ENCODE measurements at places on chromosomes 3 and 15.

DNA sequence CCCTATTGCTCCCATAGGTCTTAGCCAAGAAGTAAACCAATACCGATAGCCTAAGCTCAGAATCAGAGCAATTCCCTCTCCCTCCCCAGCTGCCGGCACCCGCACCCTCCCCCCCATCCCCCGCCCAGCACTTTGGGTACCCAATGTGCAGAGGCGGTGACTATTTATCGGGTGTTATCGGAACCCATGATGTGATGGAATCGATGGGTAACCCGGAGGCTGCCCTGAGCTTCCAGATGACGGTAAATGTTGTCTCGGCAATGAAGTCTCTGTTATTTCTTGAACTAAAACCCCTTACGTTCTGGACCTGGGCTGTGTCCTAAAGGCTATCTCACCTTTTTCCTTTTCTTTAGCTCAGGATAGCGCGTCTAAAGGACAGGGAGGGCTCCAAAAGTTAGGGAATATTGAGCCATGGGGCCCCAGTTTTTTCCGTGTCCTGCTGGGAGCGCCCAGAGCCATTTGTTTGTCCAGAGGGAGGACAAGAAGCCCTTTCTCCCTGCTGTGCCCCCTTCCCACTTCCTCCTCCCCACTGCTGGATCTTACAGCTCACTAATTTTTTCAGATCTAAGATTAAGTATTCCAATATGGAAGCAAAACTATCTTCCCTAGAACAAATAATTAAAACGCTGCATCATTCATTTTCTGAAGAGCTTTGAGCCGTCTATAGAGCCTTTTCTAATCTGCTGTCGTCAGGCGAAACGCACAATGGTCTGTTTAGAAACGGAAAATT lies 1.5 kb downstream of the SLITRK3 start:
- no peak for DNase-seq

DNA sequence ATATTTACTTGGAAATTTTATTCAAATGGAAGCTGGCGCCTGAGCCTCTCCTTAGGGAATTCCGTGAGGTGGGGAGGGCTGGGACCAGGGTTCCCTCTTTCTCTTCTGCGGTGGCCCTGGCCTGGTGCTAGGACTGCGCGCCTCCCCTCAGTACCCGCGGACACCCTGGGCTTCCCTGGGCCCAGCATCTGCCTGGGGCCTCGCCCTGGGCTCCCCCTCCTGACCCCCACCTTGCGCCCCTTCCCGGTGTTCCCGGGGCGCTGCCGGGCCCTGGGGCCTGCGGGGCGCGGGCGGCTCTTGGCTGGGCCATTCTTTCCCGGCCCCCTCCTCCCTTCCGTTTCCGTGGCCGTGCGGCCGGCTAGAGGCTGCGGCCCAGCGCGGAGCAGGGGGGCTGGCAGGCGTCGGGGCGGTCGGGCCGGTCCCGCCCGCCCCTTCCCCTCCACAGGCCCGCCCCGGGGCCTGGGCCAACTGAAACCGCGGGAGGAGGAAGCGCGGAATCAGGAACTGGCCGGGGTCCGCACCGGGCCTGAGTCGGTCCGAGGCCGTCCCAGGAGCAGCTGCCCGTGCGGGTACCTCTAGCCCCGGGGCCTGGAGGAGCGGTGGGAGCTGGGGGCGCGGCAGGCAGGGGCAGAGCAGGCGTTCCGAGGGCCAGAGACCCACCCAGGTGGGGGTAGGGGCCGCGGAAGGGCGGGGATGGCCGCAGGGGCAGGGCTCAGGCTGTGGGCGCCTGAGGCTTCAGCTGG lies at the start of gene FES:
Gene FES (plus strand): TSS at position 529 of the 743 bp plus-strand sequence. CDS start 542 bp downstream, outside the sequence.
- no peak for DNase-seq

DNA sequence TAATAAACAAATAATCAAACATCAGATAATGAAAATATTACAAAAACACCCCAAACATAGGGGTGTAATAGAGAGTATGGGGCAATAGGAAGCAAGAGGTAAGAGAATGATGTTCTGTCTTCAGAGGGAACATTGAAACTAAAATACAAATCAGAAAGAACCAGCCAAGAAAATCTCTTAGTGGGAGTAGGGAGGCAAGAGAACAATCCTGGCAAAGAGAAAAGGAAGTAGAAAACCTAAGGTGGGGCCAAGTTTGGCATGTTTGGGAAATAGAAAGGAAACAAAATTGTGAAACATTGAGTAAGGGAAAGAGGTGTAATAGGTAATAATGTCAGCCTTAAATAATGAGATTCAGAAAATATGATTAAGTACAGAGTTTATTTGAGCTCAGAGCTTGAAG lies 467.1 kb downstream of the RBMS3 start:
- no peak for DNase-seq

DNA sequence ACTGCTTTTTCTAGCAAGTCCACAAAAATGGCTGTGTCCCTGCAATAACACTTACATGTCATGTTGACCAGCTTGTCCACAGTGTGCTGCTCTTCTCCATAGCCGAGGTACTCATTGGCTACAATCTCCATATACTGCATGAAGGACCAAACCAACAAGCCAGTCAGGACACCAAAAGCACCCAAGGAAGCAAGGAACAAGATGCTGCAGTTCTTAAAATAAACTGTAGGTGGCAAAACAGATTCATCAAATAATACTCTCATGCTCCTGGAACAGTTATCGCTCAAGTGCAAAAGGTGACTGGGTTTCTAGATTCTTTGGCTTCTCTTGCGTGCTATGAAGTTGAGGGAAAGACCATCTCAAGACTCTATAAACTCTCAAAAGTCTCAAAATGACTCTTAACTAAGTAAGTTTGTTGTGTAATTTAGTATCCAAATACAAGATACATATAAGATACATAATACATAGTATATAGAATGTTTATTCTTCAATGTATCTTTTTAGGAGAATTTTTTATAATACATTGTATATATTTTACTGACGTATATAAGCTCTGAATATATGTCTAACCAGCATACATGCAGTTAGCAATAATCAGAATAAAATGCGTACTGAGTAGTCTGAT lies 57.0 kb downstream of the NEK10 start:
- peak; percentile 75 for DNase-seq

GRCh38 chr3:160893207-160893606 lies 137.2 kb downstream of the PPM1L start:
- no peak for DNase-seq

DNA sequence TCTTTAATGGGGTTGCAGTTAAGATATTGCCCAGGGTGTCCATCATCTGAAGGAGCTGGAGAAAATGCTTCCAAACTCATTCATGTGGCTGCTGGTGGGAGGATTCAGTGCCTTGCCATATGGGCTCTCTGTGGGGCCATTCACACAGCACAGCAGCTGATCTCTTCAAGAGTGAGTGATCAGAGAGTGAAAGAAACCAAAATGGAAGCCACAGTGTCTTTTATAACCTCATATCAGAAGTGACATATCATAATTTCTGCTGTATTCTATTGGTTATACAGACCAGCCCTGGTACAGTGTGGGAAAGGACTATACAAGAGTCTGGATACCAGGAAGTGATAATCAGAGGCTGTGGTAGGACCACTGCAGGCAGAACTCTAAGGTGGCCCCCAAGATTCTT lies 33.6 kb downstream of the HHLA2 start:
- no peak for DNase-seq

- DNase-seq = no peak
Measured at GRCh38 chr3:134802428-134803050, 7.5 kb downstream of the EPHB1 start.

DNA sequence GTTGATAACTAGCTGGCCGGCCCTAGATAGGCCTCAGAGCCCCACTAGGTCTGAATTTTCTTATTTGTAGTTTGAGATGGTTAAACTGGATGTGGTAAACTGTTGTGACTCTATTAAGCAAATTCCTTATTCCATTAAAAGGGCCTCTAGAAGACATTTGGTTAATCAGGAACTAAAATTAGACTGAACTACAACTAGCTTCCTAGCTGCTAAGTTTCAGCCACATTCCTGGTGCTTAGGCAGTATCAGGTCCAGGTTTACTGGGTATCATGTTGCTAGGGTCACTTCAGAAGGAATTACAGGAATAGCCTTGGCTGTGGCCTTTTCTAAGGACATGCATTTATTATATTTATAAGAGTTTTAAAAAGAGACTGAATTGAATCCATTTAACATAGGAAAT lies 136.3 kb downstream of the PLD1 start:
- DNase-seq = no peak

DNA sequence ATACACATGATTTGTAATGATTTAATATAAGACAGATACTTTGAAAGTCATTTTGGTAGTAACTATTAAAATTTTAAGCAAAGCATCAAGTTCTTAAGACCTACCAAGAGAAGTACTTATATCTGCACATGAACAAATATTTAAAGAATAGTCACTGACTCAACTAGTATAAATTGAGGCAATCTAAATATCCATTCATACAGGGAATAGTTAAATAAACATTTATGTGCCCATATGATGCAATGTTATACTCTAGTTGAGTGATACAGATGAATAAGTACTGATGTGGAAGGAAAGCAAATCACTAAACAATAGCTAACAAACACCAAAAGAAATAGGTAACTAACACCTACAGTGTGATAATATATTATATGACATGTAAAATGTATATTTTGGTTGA lies 527.7 kb downstream of the EPHA3 start:
- no peak for DNase-seq

DNA sequence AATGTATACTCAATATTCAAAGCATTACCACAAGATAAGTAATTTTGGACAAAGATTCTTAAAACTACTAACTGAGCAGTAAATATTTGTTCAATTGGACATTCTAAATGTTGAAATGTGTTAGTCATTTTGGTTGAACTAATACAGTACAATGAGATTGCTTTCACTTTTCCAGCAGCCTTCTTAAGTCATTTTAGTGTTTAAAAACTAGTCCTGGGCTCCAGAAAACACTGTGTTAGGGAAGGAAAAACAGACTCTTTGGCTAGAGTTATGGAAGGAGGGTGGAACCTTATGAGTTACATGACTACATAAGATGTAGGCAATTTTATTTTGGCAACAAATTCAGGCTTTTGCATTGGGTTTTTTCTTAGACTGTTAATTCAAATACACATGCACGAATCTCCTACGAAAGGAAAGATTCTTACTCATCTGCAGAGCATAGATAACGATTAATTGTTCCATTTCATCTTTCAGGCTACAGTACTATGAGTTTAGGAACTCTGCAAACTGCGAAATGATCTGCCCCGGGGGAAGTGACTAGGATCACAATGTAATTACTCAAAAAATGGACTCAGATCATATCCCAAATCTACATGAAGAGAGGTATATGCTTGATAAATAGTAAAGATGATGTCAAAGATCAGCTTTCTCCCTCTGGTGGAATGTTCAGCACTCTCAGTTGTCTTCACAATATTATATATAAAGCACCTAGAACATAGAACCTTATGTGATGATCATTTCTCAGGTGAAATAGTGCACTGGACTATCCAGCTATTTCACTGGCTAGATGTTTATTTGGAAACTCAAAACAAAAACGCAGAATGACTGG lies 492.8 kb upstream of the MDFIC2 start:
- no peak for DNase-seq

DNA sequence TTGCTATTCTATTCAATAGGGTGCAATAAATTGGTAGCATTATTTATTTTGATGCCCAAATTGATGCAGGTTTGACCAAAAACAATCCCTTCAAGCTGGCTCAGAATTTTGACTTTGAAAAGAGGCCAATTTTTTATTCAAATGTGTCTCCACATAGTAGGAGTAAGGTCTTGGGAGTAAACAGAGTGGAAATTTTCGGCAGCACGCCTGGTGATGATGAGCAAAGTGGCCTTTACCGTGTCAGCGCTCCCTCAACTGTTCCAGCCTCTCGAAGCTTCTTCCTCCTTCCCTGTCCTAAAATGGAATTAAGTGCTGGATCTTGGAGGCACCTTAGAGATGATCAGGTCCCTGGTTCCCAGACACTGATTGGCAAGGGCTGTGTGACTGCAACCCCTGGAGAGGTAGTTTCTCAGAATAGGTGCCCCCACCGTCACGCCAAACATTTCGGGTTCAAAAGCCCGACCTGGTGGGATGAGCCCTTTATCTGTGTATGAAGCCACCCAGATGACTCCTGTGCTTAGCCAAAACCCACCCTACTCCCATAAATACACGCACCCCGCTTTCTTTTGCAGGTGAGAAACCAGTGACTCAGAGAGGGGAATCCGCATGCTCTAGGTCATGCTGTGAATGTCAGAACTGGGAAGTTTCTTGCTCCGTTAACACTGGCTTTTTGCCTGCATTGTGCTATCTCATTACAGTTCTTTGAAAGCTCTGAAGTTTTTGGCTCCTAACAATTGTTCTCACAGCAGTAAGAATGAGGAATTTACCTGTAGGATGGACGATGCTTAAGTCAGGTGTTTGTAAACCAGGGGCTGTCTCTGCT lies 89.1 kb downstream of the CRYGS start:
- no peak for DNase-seq

GRCh38 chr15:56088389-56088788 lies 95.0 kb upstream of the NEDD4 start:
- no peak for DNase-seq

- DNase-seq = no peak
Measured at GRCh38 chr3:71973274-71974030, 188.5 kb upstream of the PROK2 start.

- peak; percentile 91 for DNase-seq
Measured at GRCh38 chr15:70062321-70062956, 35.3 kb downstream of the TLE3 start.

- DNase-seq = no peak
Measured at GRCh38 chr3:186150041-186150830, 41.3 kb upstream of the ETV5 start.

- DNase-seq = no peak
Measured at GRCh38 chr3:56800832-56801661, 702 bp downstream of the ARHGEF3 start.

GRCh38 chr3:129112308-129113052 lies 9.1 kb downstream of the RAB43 start:
- no peak for DNase-seq

GRCh38 chr3:22296601-22297000 lies 545.6 kb upstream of the ZNF385D start:
- DNase-seq = peak; percentile 1

- DNase-seq = no peak
Measured at GRCh38 chr15:90043530-90044010, 42.4 kb downstream of the ZNF710 start.

GRCh38 chr3:64344721-64345207 lies 119.5 kb upstream of the PRICKLE2 start:
- DNase-seq = no peak

DNA sequence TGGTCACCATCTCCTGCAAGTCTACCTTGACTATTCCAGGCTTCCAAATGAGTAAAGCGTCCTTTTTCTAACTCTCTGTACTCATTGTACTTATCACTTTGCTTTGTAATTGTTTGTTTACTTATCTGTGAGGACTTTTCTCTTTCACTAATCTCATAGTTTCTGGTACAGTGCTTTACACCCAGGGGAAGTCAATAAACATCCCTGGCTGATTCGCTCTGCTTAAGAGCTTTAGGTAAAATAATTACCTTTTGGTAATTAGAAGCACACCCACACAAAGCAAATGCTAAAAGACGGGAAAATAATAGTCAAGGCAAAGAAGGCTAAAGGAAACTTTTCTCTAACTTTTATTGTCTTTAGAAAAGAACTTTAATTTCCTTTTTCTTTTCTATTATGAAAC lies 466.9 kb upstream of the ROBO1 start:
- no peak for DNase-seq

- no peak for DNase-seq
Measured at GRCh38 chr3:58234516-58234931, 3.1 kb upstream of the ABHD6 start.
